Right lung (tissue), 10 donors: ENCODE measurements at places on chromosomes 16 and 17. TPM values are rescaled to one million over a fixed set of nuclear protein-coding genes. Genes with fewer than 3 reads are reported as not detected.

DNA sequence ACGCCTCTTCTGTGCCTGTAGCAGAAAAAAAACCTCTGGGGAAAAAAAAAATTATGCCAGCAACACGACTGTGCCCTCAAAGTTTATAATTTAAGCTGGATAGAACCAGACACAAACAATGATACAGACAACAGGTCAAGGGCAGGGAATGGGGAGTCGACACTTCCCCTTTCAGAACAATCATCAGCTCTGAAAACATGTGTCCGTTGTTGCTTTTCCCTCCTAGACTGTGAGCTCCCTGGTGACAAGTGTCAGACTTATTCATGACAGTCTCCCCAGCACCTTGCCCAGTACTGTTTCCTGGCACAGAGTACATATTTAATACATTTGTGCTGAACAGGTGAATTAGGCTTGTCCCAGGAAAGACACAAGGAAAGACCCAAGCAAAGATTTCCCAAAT, 178.3 kb downstream of the SOX9 start:
- no peak for DNase-seq

- DNase-seq = no peak
Measured at GRCh38 chr17:35161281-35161761, 13.7 kb downstream of the UNC45B start.

- DNase-seq = no peak
Measured at GRCh38 chr16:85613604-85614337, 649 bp downstream of the GSE1 start.

DNA sequence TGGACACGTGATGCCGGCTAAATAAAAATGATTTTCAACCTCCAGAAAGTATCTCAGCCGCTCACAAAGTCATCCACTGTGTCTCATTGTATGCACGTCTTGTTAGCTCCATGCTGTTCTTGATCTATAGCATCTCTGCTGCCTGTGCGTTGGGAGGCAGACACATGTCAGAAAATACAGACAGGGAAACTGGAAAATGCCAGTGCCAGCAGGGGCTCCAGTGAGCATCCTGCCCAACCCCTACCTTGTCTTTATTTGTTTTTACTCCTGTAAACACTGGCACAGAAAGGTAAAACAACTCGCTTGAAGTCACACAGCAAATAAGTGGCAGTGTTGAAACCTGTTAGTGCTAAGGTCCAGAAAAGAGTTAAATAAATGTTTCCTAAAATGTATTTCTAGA, 208.1 kb upstream of the ASIC2 start:
- DNase-seq = no peak

DNA sequence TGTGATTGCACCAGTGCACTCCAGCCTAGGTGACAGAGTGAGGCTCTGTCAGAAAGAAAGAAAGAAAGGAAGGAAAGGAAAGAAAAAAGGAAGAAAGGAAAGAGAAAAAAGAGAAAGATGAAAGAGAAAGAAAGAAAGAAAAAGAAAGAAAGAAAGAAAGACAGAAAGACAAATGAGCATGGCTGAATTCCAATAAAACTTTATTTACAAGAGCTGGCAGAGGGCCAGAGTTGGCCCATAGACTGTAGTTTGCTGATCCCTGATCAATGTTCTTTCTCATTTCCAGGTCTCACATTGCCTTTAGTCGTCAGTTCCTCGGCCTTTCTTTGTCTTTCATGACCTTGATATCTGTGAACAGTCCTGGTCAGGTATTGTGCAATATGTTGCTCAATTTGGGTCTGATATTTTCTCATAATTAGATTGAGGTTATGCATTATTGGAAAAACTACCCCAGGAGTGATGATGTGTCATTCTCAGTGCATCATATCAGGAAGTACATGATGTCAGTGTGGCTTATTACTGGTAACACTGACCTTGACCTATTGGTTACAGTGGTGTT, 68.5 kb upstream of the MED9 start:
- DNase-seq = no peak

DNA sequence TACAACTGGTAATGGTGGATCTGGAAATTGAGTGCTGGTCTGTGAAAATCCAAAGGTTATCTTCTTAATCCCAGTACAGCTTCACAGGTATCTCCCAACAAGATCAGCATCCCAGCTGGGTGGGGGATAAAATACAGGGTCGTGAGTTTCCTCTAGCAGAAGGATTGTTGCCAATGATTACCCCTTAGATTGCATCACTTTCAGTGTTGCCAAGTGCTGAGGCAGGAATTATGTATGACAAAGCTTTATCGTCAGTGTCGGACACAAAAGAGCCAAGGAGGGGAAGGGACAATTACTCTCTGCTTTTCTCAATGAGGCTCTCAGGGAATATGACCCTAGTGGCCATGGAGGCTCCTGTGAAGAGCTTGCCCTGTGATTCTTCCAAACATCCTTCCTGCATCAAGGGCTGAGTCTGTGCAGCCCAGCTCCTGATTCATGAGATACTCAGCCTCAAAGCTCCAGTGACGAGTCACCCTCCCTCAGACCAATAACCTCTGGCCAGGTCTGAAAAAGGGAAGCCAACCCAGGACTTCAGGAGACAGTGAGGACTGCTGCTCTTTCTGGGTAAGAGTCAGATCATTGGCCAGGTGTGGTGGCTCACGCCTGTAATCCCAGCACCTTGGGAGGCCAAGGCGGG, 15.0 kb downstream of the OR1F1 start:
- DNase-seq = no peak

DNA sequence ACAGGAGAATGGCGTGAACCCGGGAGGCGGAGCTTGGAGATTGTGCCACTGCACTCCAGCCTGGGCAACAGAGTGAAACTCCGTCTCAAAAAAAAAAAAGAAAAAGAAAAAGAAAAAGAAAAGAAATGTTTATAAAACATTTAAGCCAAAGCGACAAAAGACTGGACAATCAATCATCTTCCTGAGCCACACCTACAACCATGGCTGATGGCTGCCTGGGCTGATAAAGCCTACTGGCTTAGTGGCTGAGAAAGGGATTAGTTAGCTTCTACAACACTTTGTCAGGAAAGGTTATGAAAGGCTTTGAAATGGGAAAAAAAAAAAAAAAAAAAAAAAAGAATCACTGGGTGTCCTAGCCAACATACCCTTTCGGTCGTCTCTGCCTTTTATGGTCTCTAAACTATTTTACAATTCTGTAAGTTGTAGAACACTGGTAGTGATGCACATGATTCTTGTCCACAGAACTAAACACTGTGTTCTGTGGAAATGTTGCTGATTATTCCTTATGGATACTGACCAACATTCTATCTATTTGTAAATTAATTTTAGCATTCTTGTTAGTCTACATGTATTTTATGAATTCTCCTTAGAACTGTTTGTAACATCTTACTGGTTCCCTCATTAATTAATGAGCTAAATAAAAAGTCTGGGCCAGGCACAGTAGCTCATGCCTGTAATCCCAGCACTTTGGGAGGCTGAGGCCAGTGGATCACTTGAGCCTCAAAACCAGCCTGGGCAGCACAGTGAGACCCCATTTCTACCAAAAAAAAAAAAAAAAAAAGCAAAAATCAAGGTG, 45.5 kb downstream of the ZZEF1 start:
- DNase-seq = no peak

The SKAP1 gene
- 1.6 TPM for polyA plus RNA-seq

The CMTM4 gene
- polyA plus RNA-seq = 31.1 TPM

The SLC6A2 gene
- polyA plus RNA-seq = not detected

The CORO1A gene
- polyA plus RNA-seq = 17.9 TPM

The MYCBPAP gene
- 7.0 TPM for polyA plus RNA-seq
